ENCODE measurements at places on chromosomes 12 and 14.

DNA sequence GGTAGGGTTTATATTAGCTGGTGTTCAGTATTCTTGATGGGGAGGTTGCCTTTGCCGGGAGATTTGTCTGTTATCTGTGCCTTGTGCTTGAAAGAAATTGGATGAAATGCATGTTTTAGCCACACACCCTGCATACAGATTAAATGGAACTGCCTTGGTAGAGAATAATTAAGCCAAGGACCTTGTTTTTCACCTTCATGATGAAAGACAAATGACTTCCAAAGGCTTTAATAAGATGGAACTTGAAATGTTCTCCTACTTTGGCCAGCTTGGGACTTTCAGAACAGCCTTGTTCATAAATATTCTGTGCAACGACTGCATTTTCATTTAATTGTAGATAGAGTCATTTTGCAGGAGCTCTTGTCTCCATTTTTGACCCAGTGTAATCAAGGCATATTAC is 21.2 kb downstream of the JDP2 start:
- DNase-seq: no peak

DNA sequence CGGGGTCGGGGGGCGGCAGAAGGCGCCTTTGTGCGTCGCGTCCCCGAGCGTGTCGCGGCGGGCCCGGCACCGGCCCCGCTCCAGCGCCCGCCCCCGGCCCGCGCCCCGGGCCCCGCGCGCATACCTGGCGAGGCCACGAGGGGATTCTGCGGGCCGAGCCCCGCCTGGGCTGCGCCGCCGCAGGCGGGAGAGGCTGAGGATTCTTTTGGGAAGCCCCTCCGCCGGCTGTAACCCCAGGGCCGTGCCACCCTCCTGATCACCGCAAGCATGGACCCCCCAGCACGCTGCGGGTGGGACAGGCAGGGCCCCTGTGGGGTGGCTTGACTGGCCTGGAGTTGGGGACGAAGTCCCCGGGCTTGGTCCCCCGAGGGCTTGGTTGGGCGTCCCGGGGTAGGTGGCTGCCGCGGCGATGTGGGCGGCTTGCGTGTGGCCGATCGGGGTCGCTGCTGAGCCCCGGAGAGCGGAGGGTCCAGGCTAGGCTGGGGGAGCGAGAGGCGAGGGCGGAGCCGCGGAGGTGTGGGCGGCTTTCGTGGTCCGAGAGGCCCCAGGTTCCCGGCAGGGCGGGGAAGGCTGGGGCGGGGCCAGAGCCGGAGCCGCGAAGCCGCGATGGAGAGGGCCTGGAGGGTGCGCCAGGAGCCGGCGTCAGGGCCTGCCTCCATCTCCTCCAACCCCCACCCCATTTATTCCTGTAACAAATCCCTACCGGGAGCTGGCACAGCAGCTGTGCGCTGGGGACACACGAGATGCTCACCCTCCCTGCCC is 28.4 kb upstream of the GPR132 start:
- peak; percentile 74 for DNase-seq

GRCh38 chr14:74293606-74294005 is 9.1 kb downstream of the ABCD4 start:
- no peak for DNase-seq

DNA sequence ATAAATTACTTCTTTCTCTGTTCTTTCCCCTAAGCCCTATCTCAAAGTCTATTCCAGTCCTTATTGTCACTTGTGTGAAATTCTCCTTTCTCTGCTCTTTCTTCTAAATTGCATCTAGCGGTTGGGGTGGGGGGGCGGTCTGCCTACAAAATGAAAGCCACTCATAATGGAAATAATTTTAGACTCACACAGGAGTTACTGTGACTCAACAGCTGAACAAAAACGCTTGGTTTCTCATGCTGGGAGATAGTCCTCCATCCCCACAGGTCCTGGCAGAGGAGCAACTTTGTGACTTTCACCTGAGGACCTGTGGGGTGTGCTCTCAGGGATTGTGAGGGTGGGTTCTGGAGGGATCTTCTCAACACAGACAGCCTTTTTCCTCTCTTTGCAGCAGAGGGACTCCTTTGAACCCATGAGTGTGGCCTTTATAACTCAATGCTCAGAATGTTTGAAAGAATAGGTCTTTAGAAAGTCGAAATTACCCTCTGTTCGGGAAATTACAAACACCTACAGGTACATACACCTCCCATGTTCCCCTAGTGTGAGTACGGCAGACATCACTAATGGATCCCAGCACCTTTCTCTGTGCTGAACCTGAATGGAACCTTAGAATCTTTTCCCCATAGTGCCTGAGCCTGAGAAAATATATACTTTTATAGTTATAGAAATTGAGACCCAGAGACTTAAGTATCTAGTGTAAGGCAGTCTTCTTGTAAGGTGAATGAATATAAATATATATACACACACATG is 109.7 kb downstream of the CHST11 start:
- no peak for DNase-seq

DNA sequence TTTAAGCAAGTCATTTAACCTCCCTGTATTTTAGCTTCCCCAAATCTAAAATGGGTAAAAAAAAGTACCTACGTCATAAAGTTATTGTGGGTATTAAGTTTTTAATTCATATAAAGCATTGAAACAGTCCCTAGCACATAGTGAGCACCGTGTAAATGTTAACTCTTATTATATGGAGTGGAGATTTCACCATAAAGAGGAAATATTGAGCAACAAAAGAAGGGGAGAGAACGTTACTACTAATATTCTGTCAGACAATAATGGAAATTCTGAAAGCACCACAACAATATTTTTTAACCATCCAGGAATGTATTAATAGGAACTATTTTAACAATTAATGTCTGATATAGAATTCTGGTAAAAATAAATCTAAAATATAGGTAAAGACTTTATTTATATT is 7.8 kb upstream of the CD163L1 start:
- no peak for DNase-seq

DNA sequence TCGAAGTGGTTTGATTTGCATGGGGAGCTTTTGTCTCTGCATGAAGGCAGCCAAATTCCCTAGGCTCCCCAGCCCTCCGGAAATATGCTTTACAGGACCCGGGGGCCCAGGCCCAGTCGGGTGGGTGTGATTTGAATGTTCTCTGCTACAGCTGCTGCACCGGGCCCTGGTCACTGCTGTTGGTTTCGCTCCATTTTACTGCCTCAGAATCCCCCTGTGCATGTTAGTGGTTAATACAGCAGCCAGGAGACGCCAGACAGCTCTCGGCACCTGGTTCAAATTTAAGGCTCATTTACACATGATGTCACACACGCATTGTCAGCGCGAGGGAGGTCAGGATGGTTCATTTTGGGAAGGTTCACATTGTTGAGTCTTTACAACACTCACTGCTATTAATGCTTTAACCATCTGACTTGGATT is 99.6 kb downstream of the SLC38A6 start:
- peak; percentile 95 for DNase-seq

- DNase-seq: no peak
Observed at GRCh38 chr14:75428230-75429104, 645 bp downstream of the JDP2 start.

DNA sequence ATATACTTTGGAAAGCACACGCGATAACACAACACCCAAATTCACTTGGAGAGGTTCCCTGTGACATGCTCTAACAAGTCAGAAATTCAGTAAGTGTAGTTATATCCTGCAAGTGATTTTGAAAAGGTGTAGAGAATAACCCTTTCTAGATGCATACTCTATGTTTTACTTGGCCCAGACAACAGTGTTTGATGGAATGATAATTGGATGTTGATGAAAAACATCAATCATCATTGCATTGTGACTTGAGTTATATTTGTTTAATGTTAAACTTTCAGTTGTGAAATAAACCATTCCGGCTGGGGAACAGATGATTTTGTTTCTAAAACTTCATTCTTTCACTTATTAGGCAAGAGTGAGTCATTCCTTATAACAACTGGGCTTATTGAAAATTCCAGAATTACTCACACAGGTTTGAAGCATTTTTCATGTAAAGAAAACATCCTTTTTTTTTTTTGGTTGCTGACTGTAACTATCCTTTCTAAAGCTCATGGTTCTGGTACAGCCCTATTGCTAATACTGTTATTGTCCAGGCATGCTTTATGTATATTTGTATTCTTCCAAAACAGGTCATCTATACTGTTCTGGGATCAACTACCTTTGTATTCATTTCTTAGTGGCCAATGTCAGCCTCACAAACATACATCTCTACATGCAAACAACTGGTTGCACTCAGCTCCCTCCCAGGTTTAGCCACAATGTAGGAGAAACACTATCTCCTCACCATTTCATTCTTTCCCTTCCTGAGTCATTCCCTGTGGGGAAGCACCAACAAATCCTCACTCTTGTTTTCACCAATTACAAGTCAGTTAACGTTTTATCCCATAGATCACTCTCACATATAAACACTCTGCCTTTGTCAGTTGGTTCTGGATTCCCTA is 121.2 kb upstream of the LRIG3 start:
- no peak for DNase-seq

GRCh38 chr12:92216092-92216491 is 70.4 kb upstream of the BTG1 start:
- no peak for DNase-seq

DNA sequence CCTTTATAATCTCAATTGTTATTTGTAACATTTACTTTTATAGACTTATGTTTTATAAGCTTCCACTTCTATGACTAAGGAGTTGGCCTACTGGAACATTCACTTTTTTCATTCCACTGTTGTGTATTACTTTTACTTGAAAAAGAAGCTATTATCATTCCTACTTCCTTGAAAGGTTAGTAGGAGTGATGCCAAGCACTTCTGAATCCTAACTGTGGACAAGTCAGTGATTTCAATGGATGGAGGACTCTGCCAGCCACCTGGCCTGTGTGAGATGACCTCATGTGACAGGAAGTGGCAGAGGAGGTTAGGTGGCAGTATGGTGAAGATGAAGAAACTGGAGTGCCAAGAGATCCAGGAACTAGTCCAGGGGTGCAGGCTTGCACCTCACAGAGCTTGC is 46.0 kb downstream of the TECPR2 start:
- DNase-seq: no peak

DNA sequence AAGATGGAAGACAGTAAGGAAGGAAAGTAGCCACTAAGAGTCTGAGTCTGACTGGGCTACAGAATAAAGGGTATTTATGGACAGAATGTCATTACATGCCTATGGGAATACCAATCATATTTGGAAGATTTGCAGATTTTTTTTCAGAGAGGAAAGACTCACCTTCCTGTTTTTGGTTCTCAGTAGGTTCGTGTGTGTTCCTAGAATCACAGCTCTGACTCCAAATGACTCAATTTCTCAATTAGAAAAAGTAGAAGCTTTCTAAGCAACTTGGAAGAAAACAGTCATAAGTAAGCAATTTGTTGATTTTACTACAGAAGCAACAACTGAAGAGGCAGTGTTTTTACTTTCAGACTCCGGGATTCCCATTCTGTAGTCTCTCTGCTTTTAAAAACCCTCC is 15.4 kb upstream of the PAPLN start:
- DNase-seq: no peak

GRCh38 chr14:73780391-73780790 is 66.2 kb upstream of the PNMA1 start:
- DNase-seq: no peak

DNA sequence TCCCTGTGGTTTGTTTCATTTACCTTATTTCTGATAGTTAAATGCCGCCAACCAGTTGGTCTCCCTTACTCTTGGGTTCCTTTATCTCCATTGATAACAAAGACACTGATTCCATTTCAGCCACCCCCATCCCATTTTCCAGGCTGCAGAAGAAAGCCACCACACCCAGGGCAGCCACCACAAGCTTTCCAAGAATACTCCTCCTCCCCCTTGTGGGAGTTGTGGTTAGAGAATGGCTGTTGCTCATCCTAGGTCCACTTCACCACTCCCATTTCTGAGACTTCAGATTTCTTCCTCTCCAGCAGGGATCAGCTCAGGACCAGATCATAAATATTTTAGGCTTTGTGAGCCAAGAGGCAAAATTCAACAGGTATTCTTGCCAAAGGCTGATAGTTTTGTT is 73.9 kb downstream of the ANO4 start:
- DNase-seq: no peak

Measured in NCI-H526 treated with DMSO at 0.1 percent for 48 hours (cell line).